ENCODE measurements at places on chromosomes 4 and X.
A peak's percentile ranks its signal among the peaks of the same experiment; 100 is the strongest.

DNA sequence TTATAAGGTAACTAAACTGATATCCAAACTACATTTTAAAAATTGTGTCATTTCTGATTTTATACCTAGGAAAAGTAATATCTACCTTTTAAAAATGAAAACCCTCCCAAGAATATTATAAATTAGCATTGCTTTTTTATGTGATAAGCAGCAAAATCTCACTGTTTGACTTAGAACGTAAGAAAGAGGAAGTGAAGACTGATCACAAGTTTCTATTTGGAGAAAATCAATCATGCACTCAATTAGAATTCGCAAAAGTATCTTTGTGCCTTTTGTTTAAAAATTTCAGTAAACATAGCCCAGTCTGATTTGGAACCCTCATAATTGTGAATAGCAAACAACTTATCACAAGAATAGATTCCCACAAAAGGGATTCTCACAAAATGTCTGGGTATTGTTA, 142.7 kb downstream of the TENM3 start:
- no peak for DNase-seq

DNA sequence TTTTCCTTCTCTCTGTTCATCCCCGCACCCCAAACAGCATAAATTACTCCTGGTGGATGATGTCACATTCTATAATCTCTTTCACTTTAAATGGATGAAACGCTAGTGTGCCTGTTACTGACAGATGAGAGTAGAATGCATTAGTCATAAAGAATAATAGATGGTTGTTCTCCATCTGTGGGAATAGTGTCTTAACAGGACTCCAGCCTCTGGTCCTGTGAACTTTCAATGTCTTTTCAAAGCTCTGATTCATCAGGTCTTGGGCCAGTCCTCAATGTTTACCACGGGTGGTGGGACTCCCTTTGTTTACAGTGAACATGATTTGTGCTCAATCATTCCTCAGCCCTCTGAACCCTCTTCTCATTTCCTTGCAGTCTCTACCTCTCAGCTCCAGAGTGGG, 182.6 kb downstream of the GABRB1 start:
- DNase-seq = peak; percentile 11

DNA sequence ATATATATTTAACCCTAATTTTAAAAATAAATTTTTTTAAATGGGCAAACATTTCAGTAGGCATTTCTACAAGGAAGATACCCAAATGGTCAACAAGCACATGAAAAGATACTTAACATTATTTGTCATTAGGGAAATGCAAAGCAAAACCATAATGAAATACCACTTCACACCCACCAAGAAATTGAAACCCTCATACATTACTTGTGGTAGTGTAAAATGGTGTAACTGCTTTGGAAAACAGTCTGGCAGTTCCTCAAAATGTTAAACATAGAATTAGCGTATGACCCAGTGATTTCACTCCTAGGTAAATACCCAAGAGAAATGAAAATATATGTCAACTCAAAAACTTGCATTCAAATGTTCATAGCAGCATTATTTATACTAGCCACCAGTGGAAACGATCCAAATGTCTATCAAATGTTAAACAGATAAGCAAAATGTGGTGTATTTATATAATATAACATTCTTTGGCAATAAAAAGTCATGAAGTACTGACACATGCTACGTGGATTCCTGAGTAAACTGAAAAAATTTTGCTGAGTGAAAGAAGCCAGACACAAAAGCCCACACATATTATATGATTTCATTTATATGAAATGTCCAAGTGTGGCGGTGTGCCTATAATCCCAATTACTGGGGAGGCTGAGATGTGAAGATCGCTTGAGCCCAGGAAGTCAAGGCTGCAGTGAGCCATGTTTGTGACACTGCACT, 16.6 kb downstream of the TRIM2 start:
- no peak for DNase-seq

GRCh38 chr4:182370491-182370890, 127.3 kb downstream of the TENM3 start:
- no peak for DNase-seq

DNA sequence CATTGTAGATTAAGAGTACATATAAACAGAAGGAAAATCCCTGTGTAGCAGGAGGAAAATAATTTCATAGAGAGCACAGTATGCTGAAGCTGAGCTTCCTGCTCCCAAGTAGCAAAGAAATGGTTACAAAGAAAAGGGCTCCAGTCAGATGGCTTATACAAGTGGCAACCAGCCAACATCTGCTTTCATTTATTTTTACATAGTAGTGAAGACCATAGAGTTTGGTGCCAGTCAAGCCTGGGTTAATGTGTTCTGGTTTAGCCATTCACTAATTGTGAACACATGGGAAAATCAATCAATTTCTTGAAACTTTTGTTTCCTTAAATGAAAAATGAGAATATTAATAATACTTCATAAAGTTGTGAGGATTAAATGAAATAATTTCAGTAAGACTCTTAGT, 111.3 kb upstream of the ELOVL6 start:
- no peak for DNase-seq

DNA sequence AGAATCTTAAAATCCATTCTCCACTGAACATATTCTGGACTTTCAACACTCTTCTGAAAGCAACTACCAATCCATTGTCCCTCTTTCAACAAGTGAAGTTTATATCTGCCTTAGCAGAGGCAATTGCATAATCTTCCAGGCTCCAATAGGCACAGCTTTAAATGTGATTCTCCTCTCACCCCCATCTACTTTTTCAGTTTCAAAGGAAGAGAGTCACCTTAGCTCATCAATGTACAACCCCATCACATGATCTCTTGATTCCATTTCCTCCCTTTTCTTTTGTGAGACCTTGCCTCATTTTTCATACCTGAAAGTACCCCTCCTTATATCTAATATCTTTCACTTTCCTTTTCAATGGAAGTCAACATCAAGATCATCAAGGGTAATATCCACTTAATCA, 921.7 kb upstream of the EPHA5 start:
- no peak for DNase-seq

DNA sequence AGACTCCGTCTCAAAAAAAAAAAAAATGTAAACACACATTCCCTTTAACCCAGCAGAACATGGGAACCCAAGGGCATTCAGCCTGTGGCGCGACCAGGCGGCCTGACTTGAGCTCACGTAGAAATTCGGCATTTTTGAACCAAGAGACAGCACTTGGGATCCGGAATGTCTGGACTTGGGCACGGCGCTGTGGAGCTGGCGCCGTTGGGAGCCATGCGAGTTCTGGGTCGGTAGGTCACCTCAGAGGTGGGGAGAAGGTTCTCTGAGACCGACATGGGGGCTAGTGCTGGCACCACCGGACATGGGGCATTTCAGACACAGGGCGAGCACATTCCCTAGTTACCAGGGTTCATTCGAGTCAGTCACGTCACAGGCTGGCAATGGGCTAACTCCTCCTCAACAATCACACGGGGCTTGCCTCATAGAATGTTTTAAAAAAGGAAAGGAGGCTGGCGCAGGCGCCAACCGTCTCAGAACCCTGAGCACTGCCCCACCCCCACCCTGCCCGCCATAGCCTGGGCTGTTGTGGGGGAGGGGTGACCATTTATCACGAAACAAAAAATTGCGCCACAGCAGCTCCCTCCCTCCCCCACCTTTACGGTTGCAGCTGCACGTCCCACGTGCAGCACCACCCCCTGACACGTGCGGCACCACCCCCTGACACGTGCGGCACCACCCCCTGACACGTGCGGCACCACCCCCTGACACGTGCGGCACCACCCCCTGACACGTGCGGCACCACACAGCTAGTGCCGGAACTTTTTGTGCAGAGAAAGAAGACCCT, at the start of gene TEX28:
Gene TEX28 (minus strand): TSS at position 334 of the 784 bp plus-strand sequence. CDS start 3,007 bp downstream, outside the sequence.
- DNase-seq = no peak

- no peak for DNase-seq
These were observed 1.0 kb downstream of the GPR50 start for GRCh38 chrX:151177141-151178027.

GRCh38 chr4:10151182-10151581, 34.6 kb upstream of the WDR1 start:
- DNase-seq = no peak

DNA sequence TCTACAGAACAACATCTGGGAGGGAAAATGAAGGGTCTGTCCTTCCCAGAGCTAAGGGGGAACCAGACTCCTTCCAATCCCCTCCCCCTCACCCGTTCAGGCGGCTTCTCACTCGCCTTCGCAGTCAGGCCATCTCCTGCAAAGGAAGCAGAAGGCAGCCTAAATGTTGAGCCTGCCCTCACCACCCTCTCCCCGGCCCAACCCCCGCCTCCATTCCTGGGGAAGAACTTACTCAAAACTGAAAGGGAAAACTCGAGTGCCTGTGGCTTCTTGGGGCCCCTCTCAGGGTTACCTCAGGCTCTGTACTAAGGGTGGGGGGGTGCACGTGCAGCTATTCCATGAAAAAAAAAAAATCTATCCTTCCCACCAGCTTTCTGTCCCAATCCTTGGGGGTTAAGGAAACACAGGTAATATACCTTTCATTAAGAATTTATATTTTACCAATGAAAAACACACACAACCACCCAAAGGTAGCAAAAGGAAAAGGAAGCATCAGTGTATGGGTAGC, 2.4 kb downstream of the ZMYM3 start:
- no peak for DNase-seq

- DNase-seq = no peak
These were observed 324.0 kb downstream of the ARHGAP10 start for GRCh38 chr4:148055844-148056243.

- DNase-seq = no peak
These were observed 2332.4 kb downstream of the ARAP2 start for GRCh38 chr4:33911959-33912358.

- no peak for DNase-seq
These were observed 47.8 kb downstream of the ZCCHC13 start for GRCh38 chrX:74351760-74352159.

DNA sequence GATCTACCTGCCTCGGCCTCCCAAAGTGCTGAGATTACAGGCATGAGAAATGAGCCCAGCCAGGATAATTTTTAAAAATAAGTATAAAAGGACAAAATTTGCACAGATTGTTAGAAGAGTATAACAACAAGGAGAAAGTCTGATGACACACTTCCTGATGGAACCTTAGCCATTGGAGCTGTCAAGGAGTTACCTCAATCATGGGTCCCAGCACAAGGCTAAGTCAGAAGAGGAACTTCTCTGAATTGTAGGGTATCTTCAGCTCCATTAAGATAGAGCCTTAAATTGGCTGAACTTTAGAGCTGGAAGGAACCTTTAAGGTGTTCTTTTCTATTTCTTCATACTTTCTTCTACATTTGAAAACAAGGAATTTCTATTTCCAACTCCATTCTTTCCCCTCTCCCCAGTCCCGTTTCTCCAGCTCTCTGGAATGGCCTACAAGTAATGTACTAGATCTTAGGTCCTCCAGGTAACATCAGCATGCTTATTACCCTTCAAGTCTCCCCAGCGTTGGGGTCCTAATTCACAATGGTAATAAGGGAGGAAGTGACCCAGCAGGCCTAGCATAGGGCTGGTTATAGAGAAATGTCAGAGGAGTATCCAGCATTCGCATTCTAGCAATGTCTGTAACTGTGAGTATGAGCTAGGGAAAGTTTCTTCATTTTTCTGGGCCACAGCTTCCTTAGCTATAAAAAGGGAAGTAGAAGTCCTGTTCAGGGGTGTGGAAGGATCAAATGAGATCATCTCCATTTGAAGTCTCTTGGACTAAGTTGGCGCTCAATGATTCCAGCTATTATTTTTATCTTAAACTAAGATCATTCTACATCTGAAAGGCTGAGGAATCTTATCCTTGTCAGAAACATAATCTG, 18.5 kb upstream of the RBPJ start:
- no peak for DNase-seq

DNA sequence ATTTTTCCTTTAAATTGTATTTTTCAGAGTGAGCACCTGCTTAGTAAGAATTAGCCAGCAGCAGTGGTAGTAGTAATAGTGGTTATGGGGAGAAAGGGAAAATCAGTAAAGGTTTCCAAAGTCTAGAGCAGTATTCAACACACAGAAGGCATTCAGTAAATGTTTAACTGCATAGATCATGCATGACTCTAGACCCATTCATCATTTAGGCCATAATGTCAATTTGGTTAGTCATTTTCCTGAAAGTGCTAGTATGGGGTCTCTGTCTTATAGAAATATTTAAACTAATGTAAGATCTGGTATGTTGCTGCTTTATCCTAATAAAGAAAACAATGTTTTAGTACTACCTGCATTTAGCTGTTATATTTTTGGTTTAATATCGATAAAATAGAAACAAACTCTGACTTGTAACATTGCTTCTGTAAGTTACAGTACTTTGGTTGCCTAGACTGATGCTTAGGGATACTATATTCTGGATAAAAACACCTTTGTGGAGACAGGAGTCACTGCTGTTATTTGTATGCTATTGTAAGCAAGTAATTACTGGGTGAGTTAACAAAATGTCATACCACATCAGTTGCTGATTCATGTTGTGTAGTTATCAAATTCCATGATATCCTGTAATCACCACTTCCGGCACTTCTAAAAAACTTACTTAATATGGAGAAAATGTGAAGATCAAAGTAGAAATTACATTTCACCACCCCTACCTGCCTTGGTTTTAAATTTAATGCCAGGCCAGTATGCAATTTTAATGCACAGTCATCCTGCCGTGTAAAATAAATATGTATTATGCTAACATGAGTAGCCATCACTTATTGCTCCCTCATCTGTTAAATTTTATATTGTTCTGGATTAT, 115.8 kb upstream of the BMPR1B start:
- DNase-seq = no peak

DNA sequence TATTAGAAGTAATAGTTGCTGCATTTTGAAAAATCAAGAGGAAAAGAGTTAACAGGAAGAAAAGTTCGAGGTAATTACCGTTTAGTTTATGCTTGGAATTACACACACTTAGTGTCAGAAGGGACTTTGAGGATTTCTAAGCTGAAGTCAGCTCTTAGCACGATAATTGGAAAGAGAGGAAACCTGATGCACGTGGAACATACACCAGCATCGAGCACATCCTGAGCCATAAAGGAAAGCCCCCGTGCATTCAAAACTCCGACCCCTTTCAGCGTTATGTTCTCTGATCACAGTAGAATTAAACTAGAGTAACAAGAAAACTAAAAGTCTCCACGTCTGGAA, 400 bp upstream of the PAQR3 start:
- no peak for DNase-seq

- no peak for DNase-seq
These were observed 48.3 kb upstream of the CD99 start for GRCh38 chrX:2642791-2643190.

GRCh38 chr4:140662082-140662869, 93.5 kb upstream of the UCP1 start:
- no peak for DNase-seq

DNA sequence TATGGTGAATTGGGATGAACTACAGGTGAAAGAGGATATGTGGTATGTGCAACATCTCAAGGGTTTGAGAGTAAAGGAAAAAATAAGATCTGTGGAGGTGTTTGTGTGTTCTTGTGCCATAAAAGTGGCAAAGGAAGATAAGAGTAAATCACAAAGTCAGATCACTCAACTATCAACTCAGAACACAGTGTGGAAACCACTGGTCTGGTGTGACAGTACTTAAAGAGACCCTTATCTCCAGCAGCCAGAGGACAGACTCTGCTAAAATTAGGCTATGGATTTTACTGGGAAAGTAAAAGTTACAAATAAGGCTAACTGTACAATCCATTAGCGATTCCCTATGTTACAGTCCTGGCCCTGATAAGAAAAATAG, 54.0 kb upstream of the PRDM8 start:
- no peak for DNase-seq
